ENCODE measurements at places on chromosomes 6 and 20.
A peak's percentile ranks its signal among the peaks of the same experiment; 100 is the strongest.

DNA sequence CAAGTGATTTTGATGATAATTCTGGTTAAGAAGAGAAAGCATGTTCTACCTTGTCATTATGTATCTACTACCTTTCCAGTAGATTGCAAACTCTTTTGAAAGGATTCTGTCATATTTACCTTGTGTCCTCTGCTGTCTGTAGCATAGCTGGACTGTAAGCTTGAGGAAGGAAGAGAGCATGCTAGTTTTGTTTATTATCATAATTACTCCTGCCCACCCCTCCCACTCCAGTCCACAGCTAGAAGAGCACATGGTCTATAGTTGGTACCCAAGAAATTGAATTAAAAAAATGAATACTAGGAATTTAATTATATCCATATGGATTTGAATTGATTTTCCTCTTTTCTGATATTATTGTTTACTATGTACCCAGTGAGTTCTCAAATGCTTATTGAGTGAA, 40.2 kb downstream of the PDE7B start:
- no peak for DNase-seq

DNA sequence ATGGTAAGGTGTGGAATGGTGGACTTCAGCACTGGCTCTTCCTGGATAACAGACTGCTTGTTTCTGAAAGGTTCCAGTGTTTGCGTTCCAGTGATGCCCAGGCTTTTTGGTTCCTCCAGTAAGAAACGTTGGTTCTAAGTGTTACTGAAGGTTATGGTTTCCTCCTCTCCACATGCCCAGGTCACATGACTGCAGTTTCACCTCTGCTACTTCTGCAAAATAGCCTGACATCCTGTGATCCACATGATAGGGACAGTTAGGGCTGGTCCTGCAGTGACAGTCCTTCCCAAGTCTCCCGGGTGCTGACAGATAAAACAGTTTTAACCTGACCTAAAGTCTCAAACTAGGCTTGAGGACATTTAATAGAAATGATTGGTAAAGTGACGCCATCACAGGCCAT, 132.2 kb upstream of the CST7 start:
- peak; percentile 88 for DNase-seq

DNA sequence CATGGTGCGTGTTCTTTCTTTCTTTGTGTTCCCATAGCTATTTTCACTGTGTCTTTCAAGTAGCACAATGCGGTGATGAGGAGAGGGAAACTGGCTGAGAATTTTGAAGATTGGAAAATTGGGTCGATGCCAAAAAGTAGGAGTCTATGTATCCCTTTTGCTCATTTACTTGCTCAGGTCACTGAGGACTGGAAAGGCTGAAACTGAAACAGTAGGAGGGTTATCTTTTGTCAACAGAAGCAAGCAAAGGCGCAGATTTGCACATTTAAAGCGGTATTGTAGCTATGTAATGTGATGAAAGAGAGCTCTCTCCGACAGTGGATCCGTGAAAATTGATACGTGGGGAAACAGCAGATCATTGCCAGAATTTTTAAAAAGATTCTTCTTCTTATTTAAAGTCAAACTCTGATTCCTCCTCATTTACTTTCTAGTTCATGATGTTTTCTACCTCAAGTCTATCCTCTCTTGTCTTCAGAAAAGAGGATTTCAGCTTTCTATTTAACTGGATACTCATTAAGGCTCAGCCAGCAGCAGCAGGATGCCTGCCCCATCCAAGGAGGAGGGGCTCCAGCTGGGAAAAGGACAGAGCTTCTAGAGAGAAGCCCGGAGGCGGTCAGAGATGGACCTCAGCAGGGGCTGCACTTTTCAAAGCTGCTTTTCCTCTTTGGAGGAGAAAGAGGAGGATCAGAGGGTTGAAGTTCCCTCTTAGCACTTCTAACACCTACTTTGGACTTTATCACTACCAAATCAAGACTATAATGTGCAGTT, 15.9 kb upstream of the FYN start:
- DNase-seq, result no peak

GRCh38 chr20:46811224-46812084, 83.2 kb upstream of the EYA2 start:
- DNase-seq, result no peak

- DNase-seq, result no peak
These were observed 184.1 kb downstream of the MBOAT1 start for GRCh38 chr6:20028143-20028542.

Measured in inflammatory macrophage (primary cell).